ENCODE measurements at places on chromosomes 3 and 15.
A peak's percentile ranks its signal among the peaks of the same experiment; 100 is the strongest.

- DNase-seq = no peak
Observed at GRCh38 chr3:8996681-8997121, 33.4 kb upstream of the RAD18 start.

- DNase-seq = no peak
Observed at GRCh38 chr3:189995129-189995528, 125.6 kb downstream of the P3H2 start.

DNA sequence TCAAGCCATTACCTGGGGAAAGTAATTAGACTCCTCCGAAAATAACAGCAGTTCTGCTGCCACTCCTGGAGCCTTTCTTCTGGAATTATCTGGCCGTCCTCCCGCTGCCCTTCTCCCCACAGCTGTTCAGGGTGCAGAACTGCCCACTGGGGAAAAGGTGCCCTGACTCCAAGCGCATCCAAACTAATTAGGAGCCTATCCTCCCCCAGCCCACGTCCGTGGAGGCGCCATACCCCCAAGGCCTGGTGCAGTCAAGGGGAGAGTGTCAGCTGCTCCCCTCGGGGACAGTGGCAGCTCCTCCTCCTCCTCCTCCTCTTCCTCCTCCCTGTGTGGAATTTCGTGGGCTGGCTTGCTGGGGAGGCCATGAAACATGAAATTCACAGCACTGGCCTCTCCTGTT lies 177.2 kb downstream of the XXYLT1 start:
- DNase-seq = no peak

DNA sequence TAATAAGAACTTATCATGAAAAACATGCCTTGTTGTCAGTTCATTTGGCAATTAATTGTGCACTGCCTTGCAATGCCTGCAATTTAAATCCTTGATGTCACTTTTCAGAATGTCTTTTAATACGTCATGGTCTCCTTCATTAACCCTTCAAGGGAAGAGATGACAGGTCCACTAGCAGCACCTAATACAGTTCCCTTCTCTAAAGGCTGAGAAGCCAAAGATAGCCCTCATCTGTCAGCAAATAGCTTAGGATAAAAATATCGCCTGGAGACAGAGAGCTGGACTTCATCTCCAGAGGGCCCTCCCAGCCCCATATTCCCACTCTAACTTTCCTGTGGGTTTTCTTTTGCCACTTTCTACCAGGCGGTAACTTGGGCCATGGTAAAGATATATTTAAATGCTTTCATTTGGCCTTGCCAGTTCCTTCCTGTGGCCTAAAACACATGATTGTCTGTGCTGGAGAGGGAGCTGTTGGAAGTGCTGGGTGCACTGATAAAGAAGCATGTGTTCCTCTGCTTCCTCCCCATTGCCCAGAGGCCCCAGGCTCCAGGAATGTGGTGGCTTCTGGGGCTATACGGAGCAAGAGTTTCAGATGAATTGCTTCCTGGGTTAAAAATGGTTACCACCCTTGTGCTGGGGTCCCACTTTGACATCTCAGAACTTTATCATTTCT lies 76.3 kb upstream of the UMPS start:
- no peak for DNase-seq

DNA sequence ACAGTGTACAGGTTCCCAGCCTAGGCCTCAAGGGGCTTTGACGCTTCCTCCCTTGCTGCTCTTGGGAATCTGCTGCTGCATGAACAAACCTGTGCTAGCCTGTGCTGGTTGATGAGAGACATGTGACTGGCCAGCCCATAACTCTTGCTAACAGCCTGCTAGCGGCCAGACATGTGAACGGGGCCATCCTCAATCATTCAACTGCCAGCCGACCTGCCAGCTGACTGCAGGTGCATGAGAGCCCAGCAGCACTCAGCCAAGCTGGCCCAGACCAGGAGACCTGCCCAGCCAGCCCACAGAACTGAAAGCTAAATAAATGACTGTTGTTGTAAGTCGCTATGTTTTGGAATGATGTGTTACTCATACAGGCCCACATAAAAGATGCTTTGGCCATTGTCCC lies 82.4 kb upstream of the DLG1 start:
- DNase-seq = peak; percentile 45

- DNase-seq = no peak
Observed at GRCh38 chr3:190169877-190170276, 49.2 kb upstream of the P3H2 start.

DNA sequence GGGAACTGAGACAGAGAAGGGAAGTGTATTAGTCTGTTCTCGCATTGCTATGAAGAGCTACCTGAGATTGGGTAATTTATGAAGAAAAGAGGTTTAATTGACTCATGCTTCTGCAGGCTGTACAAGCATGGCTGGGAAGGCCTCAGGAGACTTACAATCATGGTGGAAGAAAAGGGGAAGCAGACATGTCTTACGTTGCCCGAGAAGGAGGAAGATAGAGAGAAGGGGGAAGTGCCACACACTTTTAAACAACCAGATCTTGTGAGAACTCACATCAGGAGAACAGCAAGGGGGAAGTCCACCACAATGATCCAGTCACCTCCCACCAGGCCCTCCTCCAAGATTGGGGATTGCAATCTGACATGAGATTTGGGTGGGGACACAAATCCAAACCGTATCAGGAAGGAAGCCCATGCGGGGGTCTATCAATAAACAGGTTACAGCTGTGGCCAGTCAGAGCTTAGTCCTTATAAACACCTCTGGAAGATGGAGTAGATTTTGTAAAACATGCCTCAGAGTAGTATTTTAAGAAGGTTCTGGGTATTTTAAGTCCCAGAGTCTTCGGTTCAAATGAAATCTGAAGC lies 153.9 kb downstream of the GHSR start:
- DNase-seq = no peak

- no peak for DNase-seq
Observed at GRCh38 chr3:196916221-196916620, 26.1 kb downstream of the NCBP2 start.

DNA sequence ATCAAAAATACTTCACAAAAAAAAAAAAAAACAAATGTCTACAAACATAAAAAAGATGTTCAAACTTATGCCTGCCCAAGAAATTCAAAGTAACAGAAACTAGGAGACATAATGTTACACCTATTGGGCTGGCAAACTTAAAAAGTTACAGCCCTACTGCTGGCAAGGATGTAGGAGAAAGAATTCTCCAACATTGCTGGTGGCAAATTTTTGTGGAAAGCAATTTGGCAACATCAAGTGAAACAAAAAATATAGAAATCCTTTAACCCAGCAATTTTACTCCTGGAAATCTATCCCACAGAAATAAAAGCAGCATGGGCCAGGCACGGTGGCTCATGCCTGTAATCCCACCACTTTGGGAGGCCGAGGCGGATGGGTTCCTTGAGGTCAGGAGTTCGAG lies 73.2 kb downstream of the STAG1 start:
- DNase-seq = no peak

- DNase-seq = no peak
Observed at GRCh38 chr3:43073836-43074220, 32.1 kb downstream of the POMGNT2 start.

- no peak for DNase-seq
Observed at GRCh38 chr3:194098081-194098842, 37.7 kb upstream of the HES1 start.

DNA sequence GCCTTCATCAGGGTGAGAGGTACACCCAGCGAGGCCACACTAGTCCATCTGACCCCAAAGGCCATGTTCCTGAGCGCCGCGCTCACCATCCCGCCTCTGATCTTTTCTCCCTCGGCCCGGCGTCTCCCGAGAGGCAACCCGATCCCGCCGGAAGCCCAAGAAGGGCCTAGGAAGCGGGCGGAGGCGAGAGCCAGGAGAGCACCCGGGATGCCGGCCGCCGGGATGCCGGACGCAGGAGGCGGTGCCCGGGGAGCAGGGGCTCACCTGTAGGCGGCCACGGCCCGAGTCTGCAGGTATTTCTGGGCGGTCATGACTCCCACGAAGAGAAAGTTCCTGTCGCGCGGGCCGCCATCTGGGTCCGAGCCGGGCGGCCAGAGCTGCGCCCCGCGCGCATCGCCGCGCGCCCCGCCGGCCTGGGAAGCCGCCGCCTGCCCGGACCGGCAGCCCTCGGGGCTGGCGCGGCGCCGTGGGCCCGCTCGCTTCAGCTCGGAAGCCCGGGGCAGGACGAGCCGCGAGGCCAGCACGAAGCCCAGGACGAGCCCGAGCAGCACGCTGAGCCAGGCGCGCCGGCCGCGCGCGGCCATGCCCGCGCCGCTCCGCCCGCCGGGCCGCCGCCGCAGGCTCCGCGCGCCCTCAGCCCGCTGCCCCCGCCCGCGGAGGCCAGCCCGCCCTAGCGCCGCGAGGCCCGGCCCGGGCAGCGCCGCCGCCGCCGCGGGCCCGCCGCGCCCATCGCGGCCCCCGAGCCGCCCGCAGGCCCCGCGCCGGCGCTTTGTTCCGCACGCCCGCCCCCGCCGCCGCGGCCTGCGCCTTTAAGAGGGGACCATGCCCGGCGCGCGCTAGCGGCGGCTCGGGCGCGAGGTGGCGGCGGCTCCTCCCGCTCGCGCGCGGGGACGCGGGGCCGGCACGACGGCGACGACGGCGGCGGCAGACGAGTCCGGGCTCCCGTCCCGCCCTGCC lies 697 bp downstream of the CHSY1 start:
- peak; percentile 34 for DNase-seq

DNA sequence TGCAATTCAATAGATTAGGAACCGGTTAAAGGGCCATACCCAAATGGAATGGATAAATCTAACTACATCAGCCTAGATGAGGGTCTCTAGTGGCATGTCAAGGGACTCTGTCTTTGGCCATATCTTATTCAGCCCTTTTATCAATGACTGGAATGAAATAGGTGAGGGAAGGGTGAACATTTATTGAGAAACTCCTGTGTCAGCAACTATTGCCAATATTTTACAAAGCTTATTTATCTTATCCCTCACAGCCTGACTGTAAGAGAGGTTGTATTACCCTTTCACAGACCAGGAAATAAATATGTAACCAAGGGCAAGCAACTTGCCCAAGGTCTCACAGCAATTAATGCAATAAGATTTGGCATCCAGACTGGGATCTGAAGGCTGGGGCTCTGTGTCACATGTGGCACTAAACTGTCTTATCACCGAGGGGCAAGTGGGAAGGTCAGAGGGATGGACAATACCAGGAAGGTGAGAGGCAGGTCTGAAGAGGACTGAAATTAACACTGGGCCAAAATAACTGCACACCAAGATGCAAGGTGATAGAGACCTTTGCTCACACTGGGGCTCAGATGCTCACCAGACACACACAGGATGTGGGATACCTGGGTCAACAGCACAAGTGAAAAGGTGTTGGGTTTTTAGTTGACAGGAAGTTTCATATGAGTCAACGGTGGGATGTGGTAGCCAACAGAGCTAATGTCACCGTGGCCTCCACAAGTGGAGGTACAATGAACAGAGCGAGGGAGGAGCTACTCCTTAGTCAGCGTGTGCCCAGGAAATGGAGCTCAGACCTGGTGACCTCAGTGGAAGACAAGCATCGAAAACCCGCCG lies 261.3 kb downstream of the RPLP1 start:
- DNase-seq = no peak

- no peak for DNase-seq
Observed at GRCh38 chr3:188149587-188149986, 4.4 kb upstream of the LPP start.

GRCh38 chr3:188315553-188315952 lies 161.6 kb downstream of the LPP start:
- DNase-seq = no peak

DNA sequence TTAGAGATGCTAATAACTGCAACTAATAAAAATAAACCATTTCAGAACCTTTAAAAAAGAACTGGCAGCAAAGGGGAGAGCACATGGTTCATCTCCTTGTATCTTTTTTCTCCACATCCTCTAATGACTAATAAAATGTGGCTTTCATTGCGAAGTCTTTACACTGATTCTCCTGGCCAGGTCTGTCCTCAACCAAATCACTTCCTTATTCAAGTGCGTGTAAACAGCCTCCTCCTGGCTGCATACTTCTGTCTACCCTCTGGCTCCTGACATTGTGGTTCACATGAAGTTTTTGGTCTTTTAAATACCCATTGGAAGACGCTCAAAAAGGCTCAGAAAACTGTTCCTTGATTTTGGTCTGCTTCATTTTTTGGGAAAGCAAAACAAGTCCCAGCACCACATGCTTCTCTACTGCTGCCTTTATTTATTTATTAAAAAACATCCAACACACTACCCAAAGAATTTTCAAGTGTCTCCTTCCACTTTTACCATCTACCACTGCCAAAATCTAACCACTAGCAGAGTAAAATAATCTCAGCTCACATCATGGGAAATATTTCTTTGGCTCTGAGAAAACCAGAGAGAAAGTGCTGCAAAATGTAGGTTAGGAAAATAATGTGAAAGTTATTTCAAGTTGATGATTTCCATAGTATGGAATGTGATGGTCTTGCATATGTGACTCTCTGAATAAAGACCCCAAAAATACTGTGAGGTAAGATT lies 85.1 kb downstream of the EFL1 start:
- DNase-seq = no peak

- no peak for DNase-seq
Observed at GRCh38 chr15:29542994-29543393, 273.4 kb upstream of the NSMCE3 start.

DNA sequence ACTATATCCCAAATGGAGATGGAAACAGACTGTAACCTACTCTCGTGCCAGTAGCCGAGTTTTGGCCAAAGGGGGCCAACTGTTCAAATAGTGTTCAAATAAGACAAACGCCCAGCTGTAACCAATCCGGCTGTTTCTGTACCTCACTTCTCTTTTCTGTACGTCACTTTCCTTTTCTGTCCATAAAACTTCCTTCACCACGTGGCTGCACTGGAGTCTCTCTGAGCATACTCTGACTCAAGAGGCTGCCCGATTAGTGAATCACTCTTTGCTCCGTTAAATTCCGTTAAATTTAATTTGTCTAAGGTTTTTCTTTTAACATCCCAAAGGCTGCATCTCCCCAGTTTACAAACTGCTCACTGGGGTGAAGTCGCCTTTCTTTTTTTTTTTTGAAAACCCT lies 219.2 kb upstream of the P2RY1 start:
- DNase-seq = no peak

DNA sequence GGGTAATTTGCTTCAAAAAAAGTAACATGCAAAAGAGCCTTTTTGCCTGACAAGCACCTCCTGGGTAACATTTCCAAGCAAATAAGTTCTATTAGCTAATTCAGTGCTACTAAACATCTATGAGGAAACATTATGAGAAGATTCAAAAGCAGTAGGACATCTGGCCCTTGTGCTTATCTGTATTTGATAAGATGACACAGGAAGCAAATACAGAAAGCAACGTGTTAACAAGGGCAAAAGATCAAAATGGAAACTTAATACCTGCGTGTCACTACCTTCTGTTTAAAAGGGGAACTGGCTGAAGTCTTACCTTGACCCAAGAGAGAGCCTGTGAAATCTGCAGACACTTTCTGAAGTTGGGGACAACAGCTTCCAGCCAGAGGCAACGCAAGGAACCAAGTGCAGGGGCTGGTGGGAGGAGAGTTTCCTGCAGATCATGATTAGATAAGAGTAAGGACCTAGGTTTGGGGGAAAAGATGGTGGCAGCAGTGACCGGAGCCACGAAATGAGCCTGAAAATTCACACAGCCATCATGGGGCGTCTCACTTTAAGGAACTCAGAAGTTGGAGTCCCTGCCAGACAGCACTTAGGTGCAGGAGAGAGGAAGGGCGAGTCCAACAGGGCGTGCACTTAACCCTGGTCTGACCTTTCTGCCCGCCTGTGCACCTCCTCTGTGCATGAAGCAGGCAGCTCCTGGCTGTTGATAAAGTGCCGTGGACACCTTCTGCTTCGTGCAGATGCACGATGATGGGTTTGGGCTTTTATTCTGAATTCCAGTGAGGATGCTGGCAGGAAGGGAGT lies 153.6 kb upstream of the BHLHE40 start:
- DNase-seq = no peak

GRCh38 chr3:186413615-186414415 lies 51.8 kb upstream of the DGKG start:
- peak; percentile 94 for DNase-seq

All from NCI-H187 (cell line).